ENCODE measurements at places on chromosomes 16 and 17.

DNA sequence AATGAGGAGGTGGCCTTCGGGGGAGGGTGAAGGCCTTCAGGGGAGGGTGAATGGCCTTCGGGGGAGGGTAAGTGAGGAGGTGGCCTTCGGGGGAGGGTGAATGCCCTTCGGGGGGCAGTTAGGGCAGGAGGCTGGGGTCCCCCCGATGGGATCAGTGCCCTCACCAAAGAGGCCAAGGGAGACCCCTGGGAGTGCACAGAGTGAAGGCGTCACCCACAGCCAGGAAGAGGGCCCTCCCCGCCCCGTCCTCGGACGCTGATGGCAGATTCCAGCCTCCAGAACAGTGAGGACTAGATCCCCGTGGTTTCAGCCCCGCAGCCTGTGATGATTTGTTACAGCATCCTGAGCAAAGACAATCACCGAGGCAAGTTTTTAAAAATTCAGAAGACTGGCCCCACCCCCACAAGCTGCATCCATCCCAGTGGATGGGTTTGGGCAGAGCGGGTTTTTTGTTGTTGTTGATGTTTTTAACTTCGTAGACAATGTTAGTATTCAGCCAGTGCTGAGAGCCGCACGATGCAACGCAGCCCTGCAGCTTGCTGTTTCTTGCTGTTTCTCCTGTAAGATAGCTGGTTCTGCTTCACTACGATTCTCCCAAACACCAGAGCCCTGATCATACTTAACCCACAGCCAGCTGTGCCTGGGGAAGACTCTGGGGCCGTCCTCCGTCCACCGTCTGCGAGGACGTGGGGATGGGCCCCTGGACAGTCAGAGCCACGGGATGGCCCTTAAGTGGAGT, 40.7 kb upstream of the CBFA2T3 start:
- DNase-seq = no peak

- no peak for DNase-seq
Observed at GRCh38 chr17:58309918-58310259, 18.7 kb downstream of the TSPOAP1 start.

DNA sequence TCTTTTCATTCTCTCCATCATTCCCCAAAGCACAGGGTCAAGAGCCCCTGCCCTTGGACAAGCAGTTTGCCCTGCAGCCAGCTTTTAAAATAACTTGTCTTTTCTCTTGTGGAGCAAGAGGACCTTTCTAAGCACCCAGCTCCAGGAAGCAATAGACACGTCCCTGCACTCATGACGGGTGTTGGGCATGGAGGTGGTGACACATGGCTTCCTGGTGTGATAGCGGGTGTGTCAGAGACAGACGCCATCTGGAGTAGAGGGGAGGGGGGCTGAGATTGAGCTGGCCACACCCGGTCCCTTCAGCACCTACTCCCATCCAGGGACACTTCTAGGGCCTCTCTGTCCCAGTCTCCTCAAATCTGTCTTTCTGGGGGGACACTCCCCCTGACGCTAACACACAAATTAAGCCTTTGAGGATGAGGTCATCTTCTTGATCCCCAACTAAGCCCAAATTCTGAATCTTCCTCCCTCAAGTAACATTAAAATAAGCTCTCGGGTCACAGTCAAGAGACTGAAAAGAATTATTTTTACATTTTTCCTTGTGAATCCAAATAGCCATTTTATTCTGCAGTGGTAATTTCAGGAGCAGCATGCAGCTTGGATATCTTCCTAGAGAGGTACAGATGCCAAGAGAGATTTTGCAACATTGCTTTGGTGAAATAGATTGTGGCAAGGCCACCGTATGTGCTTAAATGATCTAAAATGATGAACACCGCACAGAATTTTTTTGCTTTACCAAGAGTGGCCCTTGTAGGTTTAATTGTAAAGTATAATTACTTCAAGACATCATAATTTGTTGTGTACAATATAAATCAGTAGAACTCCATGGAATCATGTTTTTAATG, 216.6 kb upstream of the IRX3 start:
- no peak for DNase-seq

- no peak for DNase-seq
Observed at GRCh38 chr17:76405967-76406647, 21.7 kb downstream of the SPHK1 start.

DNA sequence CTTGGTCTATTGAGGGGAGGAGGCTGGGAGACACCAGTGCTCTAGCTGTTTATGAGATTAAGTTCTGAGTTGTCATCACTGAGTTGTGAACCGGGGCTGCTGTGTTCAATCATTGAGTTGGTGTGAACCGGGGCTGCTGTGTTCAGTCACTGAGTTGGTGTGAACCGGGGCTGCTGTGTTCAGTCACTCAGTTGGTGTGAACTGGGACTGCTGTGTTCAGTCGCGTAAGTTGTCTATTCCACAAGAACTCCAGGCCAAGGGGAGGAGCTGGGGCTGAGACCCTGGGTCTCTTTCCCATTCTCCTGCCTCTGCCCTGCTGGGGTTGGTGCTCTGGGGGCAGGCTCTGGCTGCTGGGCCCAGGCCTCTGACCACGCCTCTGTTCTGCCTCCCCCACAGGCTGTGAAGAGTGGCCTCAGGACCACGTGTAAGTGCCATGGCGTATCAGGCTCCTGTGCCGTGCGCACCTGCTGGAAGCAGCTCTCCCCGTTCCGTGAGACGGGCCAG, 24.5 kb downstream of the WNT9B start:
- DNase-seq = no peak

DNA sequence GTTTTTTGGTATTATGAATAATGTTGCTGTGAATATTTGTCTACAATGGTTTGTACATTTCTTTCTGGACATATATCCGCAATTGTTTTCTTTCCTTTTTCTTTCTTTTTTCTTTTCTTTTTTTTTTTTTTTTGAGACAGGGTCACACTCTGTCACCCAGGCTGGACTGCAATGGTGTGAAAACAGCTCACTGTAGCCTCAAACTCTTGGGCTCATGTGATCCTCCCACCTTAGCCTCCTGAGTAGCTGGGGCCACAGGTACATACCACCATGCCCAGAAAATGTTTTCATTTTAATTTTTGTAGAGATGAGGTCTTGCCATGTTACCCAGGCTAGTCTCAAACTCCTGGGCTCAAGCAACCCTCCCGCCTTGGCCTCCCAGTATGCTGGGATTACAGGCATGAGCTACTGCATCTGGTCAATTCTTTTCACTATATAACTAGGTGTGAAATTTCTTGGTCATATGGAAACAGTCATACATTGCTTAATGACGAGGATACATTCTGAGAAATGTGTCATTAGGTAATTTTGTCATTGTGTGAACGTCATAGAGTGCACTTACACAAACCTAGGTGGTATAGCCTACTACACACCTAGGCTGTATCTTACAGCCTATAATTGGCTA, 15.2 kb downstream of the IL21R start:
- DNase-seq = no peak

- DNase-seq = no peak
Observed at GRCh38 chr16:89195521-89196171, 4.7 kb downstream of the SLC22A31 start.

- no peak for DNase-seq
Observed at GRCh38 chr17:41868568-41868967, 3.3 kb upstream of the KLHL11 start.

DNA sequence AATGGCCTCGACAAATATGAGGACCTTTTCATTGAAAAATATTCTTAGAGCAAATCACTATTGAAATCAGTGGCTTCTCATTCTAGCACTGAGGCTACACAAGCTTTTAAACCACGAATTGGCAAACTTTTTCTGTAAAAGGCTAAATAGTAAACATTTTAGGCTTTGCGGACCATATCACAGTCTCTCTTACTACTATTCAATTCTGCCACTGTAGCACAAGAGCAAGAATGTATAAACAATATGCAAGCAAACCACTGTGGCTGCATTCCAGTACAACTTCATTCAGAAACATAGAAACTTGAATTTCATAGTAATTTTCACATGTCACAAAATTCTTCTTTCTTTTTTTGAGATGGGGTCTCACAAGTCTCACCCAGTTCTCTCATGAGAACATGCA, 49.1 kb downstream of the PHLPP2 start:
- no peak for DNase-seq

DNA sequence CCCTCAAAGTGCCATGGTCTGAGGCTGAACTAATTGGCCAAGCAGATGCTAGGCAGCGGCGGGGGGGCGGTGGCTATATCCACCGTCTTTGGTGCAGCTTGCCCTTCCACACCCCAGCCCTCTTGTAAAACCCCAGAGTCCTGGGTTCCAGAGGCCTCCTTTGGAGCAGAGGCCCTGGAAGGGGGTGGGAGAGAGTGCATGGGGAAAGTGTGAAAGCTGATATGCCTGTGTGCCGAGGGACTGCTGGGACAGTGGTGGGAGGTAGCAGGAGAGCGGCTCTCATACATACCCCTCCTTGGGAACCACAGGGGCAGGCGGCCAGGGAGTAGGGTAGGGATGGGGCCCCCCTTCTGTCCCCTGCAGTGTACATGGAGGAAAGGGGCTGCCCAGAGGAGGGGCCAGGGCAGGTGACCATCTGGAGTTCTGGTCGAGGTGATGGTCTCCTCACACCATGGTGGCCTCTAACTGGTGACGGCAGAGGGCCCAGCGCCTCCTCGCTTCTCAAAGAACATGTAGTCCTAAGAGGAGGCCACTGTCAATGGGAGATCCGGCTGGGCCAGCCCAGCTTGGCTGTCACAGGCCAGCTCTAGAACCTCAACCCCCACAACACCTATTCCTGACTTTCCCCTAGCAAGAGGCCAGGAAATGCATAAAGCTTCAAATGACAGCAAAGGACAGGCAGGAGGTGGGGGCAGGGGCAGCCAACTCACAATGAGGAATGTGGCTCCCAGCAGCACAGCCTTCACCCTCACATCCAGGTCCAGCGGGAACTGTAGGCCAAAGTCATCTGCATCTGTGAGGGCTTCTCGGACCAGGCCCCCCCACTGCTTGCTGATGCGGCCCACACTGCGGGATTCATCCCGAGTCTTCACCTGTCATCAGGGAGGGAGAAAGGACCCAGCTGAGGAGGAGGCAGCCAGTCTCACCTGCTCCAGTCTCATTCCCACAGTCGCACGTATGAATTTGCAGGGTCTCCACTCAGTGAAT, 4.1 kb downstream of the PLSCR3 start:
- DNase-seq = no peak

- no peak for DNase-seq
Observed at GRCh38 chr16:88957887-88958577, 19.0 kb downstream of the CBFA2T3 start.

- peak; percentile 37 for DNase-seq
Observed at GRCh38 chr17:75240394-75241142, 20.8 kb downstream of the GGA3 start.

DNA sequence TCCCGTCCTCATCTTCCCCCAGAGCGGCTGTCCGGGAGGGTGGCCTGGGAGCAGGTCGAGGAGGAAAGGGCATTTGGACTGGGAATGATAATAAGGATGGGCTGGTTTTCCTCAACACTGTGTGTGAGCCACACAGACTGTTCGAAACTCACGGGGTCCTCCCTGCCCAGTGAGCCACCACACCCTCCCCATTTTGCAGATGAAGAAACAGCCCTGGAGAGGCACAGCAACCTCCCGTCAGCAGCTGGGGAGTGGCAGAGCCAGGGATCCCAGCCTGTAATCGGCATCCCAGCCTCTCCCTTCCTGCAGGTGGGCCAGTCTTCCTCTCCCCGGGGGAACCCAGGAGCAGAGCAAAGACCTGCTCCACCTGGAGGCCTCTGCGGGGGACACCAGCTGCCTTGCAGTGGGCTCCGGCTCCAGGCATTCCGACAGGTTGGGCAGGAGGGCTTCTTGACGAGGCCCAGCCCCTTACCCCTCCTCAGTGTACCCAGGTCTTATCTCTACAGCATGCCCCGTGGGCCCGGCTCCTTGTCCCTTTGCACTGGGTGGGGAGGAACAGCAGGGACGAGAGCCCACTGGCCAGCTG, 23.8 kb downstream of the ENGASE start:
- no peak for DNase-seq

GRCh38 chr17:19407601-19408345, 3.3 kb upstream of the RNF112 start:
- no peak for DNase-seq

- no peak for DNase-seq
Observed at GRCh38 chr16:57470711-57471110, 8.2 kb downstream of the POLR2C start.

GRCh38 chr16:20660325-20660724, 37.2 kb downstream of the ACSM1 start:
- DNase-seq = no peak

DNA sequence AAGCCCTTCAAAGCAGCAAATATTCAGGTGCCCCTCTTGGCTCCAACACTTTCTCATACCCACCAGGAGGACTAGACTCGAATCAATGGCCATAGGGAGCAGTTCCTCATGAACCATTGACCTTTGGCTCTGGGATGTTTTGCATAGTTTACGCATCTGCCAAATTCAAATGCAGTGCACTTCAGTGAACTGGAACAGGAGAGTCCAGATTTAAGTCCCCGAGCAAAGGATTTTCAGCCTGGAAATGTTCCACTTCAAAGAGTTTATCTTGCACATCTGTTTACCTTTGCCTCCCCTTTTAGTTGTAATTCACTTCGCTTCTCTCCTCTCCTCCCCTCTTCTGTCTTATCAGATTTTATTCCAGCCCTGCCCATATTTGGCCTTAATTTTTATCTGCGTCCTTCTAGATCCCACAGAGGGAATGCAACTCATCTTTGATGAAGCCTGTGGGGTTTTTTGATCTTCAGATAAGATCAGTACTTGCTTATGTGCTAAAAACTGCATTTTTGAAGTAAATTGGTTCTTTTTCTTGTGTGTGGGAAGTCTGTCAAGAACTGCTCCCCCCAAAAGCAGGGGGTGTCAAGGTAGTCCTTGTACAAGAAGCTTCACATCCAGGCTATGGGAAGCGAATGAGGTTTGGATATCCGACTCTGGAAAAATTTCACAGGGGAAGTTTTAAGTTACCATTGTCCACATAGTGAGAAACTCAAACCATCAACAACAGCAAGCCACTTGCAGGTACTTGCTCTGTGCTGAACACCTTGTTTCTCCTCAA, 281.6 kb downstream of the RBFOX1 start:
- no peak for DNase-seq

- DNase-seq = no peak
Observed at GRCh38 chr17:8357910-8358309, 18.3 kb downstream of the ODF4 start.

- no peak for DNase-seq
Observed at GRCh38 chr16:10037751-10038150, 144.5 kb downstream of the GRIN2A start.

GRCh38 chr17:40554646-40555295, 10.5 kb downstream of the CCR7 start:
- no peak for DNase-seq

DNA sequence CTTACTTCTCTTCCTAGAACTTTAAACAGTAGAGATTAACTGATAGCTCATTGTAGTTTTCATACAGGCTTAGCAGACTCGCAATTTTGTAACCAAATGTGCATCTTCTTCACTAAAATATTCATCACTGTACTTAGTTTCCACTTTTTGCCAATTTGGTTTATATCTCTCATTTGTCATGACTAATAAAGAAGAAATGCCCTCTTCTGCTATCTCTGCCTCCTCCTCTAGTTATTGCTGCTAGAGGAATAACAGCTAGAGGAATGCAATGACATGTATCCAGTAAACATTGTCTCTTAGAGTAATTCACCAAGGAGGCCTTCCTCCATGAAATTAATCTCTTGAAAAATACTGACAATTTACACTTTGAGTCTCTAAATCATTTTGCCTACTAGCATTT, 115.5 kb upstream of the COX10 start:
- peak; percentile 23 for DNase-seq
